ENCODE measurements at places on chromosomes 2 and 18.

- DNase-seq, result no peak
These were observed 215.7 kb downstream of the ZEB2 start for GRCh38 chr2:144304202-144304601.

GRCh38 chr2:152240559-152241231 is 65.1 kb upstream of the STAM2 start:
- DNase-seq, result no peak

GRCh38 chr2:228181098-228182019 is at the start of gene SPHKAP:
Gene SPHKAP, minus strand, starts transcription at chr2:228181687. Its CDS starts 89 bp downstream, at chr2:228181598.
- DNase-seq, result no peak

DNA sequence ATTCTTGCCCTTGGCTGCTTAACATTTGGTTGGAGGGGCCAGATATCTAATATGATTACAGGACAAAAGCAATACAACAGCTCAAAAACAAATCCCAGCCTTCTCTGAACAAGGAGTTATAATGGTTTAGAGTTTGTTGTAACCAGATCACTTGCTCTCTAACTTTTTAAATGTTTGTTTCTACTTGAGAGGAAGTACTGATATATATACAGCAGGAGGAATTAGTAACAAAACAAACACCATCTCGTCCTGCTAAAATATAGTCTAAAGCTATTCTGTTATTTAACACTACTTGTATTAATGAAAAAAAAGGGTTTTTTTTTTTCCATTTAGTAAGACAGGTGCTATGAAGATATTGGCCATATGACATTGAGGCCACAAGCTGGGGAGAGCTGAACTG is 60.9 kb upstream of the TMEM17 start:
- DNase-seq, result no peak

GRCh38 chr18:38868757-38869156 is 1303.2 kb upstream of the CELF4 start:
- no peak for DNase-seq

DNA sequence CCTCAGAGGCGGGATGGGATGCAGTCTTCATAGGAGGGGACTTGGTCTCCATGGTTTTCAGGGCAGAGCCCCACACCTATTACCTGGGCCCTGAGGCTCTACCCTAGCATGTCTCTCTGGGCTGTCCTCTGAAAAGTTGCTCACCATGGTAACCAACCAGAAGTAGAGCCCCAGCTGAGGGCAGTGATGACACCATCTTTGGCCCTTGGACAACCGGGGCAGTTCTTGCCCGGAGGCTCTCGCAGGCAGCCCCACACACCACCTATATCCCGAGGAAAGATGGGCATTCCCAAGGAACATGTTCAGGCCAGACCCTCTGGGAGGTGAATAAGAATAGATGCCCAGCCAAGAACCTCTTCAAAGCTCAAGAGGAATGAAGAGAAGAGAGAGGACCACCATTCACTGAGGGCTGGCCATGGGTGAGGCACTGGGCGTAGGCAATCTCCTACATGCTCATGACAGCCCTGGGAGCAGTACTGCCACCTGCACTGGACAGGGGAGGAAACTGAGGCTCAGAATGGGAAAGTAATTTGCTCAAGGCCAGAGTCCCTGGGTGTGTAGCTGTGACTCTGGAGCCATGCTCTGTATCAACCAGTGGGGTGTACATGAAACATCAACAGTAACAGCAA is 72.5 kb downstream of the HS1BP3 start:
- no peak for DNase-seq

DNA sequence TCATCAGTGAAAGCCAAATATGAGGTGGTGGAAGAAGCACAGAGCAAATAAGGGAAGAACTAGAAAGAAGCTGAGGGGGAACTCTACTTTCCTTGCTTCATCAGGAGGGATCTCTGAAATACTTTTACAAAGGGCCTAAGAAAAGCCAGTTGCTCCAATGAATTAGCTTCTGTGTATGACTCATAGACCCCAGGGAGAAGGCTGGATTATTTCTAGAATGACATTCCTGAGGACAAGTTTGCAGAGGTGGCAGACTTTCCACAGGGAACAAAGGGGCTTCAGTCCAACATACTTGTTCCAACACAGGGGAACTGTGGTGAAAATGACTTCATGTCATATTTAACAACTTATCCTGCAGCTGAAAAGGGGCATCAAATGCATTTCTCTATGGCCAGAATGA is 29.0 kb downstream of the DOK1 start:
- no peak for DNase-seq

DNA sequence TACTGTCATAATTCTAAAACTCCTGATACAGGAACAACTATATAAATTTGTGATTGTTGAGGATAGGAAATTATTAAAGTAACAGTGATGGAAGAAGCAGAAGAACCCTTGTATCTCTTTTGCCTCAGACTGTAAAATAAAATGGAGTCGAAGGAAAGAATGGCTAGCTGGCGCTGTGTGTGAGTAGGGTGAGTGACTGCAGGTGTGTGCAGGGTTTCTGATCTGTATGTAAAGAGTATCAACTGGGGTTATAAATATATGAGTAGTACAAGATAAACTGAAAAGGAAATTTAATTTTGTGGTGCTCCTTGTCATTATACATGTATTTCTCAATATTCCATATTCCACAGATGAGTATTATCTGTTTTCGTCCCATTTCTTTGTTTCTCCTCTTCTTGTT is 15.2 kb downstream of the POLI start:
- no peak for DNase-seq

- no peak for DNase-seq
These were observed 6.5 kb upstream of the ZAP70 start for GRCh38 chr2:97706708-97707345.

GRCh38 chr2:213021971-213022899 is 129.2 kb downstream of the IKZF2 start:
- no peak for DNase-seq

DNA sequence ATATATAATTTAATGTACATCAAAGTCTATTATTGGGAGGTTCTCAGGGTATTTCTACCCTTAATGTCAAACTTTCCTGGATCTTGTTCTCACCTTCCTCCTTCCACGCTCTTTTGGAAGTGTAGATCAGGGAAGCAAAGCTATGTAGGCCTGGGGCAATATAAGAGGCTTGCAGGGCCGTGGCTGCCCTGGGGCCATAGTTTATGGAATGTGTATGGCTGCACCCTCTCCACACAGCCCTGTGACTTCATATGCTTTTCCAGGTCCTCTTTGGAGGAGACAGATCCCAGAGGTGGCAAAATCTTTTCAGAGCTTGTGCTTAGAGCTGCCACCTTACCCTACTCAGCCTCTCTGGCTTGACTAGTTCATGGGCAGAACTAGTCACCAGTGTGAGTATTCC is 82.9 kb downstream of the PLB1 start:
- no peak for DNase-seq

- DNase-seq, result no peak
These were observed 669.1 kb downstream of the ADCYAP1 start for GRCh38 chr18:1573732-1574131.
